ENCODE measurements at places on chromosomes 13 and 19. TPM values are rescaled to one million over a fixed set of nuclear protein-coding genes. Genes with fewer than 3 reads are reported as not detected.

TBXA2R gene
- total RNA-seq = 1.3 TPM

PTH2 gene
- not detected for total RNA-seq

RNF225 gene
- not detected for total RNA-seq

HDGFL2 gene
- 20.6 TPM for total RNA-seq

ZNF99 gene
- total RNA-seq = 0.19 TPM

DNA sequence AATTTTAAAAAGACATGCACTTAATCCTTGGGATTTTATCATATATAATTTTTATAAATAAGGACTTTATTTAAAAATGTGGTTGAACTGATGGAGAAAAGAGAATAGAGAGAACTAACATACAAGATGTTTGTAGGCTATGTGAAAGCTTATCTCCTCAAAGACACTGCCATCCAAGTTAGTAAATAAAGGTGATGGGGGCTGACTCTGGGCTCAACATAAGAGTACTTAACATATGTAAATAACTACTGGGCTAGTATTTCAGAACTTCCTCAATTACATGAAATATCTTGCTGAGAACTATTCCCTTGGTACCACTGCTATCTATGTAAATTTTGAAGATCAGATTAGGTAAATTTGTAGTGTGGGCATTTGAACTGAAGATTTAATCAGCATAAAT lies 1017.3 kb upstream of the PCDH20 start:
- no peak for DNase-seq

- peak; percentile 46 for DNase-seq
These were observed 205.1 kb downstream of the LHFPL6 start for GRCh38 chr13:39397896-39398265.

GRCh38 chr13:37418490-37418889 lies 180.1 kb downstream of the POSTN start:
- DNase-seq = no peak

DNA sequence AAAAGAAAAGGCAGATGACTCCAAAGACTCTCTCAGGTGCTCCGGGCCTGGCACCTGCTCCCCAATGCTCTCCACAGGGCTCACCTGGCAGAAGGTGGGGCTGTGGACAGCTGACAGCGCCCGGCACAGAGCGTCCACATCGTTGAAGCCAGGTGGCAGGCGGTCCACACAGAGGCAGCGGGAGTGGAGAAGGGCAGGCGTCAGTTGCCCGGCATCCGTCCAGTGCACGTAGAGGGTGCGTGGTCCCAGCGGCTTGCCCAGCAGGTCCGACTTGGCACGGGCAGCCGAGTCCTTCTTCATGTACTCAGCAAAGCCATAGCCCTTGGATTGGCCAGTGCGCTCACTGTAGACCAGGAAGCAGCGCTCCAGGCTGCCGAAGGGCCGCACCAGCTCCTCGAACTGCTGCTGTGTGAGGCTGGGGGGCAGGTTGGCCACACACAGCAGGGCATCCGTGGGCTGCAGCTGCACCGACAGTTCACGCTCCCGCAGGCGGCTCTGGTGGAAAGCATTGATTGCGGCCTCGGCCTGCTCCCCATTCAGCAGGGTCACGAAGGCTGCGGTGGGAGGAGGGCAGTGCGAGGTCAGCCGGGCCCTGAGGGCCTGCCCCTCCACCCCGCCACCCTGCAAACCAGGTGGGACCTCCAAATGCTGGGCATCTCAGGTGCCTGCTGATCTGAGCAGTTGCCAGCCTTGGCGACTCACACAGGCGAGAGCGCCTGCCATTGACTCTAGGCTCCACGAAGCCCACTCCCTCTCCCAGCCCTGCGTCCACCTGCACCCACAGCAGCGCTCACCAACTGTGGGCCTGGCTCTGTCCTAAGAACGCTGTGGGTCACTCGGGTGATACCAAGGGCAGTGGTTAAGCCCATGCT lies 4.5 kb downstream of the RAVER1 start:
- DNase-seq = peak; percentile 45

GRCh38 chr19:9735986-9736385 lies 32.6 kb downstream of the ZNF846 start:
- DNase-seq = no peak

DNA sequence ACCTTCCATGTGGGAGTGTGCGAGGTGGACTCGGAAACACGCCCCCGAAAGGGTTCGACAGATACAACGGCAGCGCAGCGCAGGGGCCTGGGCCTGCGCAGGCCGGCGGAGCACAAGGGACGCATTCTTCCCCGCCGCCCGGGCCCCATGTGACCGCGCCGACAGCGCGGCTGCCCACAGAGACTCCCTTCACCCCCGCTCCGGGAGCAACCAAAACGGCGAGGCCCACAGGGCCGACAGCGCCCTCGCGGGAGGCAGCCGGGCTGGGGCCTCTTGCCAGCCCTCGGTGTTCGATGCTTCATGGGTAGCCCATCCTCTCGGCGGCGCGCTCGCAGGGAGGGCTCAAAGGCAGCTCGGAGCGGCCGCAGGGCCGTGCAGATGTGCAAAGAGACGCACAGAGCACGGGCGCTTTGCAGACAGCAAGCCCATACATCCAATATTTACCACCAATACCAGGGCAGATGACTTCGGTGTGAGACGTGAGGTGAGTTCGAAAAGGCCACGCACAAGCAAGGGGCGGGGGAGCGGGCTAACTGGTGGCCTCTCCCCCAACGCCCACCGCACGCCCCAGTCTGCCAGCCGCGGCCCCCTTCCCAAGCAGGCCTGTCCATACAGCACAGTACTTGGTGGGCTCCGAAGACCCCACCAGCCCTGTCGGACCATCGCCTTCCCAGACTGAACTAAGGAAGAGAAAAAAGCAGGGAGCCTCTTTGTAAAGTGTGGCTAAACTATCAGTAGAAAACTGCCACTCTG lies 89.9 kb downstream of the CRYL1 start:
- peak; percentile 48 for DNase-seq

GRCh38 chr19:7328647-7329046 lies 20.1 kb upstream of the ARHGEF18 start:
- no peak for DNase-seq

- no peak for DNase-seq
These were observed 2862.8 kb upstream of the PCDH20 start for GRCh38 chr13:64278493-64278892.

DNA sequence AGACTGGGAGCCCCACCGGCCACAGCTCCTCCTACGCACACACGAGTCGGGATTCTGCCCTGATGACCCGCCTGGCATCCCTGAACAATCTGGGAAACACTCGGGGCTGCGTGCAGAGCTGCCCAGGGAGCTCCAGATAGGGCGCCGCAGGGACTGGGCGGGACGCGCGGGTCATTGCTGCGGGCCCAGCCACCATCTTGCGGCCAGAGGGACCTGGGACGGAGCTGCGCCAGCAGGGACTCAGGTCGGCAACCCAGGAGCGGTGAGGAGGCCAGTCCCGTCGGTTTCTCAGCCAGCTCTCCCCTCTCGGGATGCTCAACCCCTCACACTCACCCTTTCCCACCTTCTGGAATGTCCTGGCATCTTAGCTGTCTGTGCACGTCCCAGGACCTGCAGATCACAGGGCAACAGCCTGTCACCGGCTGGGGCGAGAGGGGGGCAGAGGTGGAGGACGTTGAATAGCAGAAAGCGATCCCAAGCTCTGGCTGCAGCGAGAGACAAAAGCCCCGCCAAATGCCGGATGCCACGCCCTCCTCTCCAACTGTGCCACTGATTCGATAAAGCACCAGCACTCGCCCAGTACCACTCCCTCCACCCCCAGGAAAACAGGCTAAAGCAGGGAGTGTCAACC lies 20.4 kb upstream of the ZNF91 start:
- peak; percentile 52 for DNase-seq

DNA sequence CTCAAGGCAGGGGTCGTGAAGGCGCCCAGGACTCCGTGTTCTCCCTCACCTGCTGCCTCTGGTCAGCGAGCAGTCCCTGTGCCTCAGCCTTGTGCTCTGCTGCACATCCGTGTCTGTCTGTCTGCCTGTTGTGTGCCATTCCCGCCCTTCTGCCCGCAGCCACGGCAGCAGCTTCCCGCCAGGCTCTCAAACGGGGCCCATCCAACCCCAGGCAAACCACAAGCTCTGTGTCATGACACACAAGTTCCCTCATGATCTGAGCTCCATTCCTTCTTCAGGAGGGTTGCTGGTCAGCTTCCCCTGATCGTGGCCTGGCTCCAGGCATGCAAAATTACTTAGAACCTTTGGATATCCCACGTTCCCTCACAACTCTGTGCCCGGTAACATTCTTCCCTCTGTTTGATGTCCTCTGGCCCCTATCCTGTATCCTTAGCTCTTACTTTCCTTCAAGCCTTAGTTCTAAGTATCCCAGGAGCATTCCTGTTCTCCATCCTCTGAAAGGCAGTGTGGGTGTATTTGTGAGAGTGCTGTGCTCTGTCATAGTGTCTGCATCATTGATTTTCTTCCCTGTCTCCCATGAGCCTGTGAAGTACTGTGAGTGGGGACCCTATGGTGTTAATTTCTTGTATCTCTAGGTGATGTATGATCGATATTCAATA lies 3.2 kb downstream of the GPR183 start:
- no peak for DNase-seq

GRCh38 chr19:10352764-10353671 lies 13.6 kb upstream of the ICAM3 start:
- DNase-seq = peak; percentile 90

GRCh38 chr13:112634102-112634501 lies 46.1 kb upstream of the TUBGCP3 start:
- DNase-seq = no peak

DNA sequence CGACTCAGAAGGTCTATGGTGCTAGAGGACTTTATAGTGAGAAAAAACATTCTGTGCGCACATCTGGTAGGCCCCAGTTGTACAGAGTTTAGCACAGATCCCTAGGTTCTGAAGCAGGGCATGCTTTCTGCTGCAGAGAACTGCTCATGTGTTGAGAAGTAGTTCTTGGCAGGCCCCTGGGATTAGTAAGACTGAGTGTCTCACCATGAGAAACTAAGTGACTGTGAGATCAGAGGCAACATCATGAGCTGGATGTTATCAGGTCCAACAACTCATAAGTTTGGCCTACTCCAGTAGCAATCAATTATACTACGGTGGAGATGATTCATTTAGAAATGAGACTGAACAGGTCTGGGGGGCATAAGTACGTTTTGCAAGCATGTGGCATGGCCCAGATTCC lies 507.4 kb upstream of the KLF12 start:
- no peak for DNase-seq

DNA sequence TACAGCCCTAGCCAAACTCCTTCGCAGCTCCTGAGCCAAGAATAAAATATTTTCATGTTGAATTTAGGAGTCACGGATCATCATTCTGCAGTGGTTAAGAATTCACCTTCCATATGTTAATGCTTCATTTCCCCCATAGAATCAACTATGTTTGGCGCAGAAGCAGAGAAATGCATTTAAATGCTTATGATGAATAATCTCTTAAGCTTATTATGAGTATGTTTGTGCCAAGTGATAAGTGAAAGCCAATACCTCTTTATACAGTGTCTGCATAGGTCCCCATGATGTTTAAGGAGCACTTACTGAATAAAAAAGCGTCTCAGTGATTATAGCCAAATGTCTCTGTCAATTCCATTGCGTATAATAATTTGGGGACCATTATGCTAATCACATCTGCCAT lies 32.7 kb upstream of the POMP start:
- DNase-seq = no peak

GRCh38 chr19:47049307-47049700 lies 880 bp upstream of the TMEM160 start:
- DNase-seq = peak; percentile 53

DNA sequence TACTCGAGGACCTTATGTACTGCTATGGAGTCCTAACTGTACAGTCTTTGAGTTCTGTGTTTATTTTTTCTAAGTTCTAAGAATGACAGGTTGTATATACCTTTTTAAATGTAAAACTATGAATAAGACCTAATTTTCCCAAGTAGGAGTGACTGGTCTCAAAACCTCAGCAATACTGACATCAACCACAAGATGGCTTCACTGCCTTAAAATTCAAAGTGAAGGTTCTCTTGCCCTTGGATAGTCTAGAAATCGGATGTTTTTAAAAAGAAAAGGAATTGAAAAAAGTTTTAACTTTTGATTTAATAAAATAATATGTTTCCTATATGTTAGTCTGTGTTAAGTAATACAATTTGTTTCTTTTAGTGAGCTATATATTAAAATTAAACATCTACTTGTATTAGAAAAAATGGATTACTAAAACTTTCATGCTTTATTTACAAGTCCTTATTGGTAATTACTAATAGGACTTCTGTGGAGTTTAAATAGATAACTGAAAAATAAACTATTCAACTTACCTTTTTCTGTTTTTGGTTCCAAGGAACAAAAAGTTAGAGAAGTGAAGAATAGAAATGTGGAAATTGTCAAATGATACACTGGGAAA lies 52.0 kb downstream of the TDRD3 start:
- no peak for DNase-seq

DNA sequence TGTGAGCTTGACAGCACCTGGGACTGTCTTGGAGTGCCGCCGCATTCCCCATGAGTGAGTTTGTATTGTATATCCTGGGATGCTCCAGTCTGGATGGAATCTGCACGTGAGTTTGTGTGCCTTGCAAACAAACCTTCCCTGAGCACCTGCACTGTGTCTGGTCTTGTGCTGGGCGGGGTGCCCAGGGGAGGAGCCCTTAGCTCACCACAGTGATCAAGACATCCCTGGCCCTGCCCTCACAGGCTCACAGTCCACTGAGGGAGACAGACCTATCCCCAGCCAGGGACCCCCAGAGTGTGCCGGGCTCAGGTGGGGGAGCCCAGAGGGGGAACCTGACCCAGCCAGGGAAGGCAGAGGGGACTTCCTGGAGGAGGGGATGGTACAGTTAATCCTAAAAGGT lies 1.7 kb upstream of the BCAM start:
- no peak for DNase-seq

DNA sequence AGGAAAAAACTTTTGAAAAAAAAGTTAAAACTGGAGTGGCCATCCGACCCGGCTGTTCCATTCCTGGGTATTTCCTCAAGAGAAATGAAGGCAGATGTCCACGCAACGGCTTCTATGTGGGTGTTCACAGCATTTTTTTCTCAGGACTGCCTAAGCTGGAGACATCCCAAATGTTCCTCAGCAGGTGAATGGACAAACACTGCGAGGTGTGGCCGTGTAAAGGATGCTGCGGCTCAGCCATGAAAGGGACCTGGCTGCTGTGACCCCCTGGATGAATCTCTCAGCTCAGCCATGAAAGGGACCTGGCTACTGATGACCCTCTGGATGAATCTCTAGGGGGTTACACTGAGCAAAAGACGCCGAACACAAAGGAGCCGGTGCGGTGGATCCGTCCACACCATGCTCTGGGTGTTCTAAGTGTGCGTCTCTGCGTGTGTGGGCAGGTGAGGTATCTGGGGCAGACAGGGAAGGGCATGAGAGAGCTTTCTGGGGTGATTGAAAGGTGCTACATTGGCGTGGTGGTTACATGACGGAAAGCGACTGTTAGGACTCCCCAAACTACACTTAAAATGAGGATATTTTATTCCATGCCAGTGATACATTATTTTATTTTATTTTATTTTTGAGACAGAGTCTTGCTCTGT lies 7.2 kb upstream of the ASPDH start:
- no peak for DNase-seq
